CD4-positive, alpha-beta T cell treated with Interleukin-15 for 4 hours (primary cell): ENCODE measurements at places on chromosomes 3 and 15.
A peak's percentile ranks its signal among the peaks of the same experiment; 100 is the strongest.

DNA sequence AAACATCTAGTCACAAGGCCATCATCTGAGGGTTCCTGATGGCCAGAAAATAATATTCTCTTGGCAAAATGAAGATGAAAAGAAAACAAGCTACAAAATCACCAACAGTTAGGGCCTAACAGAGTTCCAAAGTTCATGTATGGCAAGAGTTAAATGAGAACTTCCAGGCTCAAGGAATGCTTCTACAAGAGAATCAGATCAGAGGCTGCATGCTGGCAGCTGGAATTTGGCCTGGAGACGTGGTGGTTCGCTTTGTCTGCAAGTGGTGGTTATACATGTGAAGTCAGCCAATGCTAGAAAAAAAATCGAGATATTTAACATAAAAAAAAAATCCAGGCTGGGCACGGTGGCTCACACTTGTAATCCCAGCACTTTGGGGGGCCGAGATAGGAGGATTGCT, 5.6 kb downstream of the SIAH2 start:
- no peak for DNase-seq

DNA sequence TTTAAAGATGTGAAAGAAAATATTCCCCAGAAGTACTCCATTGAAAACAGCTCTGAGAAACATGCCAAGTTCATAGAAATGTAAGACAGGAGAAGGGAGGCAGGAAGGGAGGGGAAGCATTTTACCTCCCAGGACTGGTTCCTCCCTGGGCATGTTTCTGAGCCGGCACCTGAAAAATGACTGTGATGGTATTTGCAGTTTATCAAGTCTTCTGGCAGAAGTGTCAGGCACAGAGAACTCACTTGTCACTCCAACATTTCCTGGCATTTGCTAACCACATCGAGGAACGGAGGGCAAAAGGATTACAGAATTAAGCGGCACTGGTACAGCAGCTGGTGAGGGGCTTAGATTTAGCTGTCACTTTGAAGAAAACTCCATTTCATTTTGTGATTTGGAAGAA, 1054.0 kb downstream of the TUSC7 start:
- DNase-seq, result no peak

DNA sequence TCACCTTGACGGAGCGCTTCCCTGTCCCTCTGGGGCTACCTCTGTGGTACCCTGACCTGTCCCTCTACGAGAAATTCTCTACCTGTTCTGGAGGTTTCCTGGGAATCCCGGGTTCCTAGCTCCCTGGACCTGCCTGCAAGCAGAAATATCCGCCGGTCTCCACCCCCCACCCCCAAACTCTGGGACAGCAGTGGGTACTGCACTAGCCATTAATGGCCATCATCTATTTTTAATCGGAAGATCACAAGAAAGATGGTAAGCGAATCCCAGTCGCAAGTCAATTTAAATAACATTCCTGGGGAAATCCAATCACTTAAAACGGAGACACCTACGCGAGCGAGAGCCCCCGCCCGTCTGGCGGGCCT, 429 bp upstream of the C3orf80 start:
- no peak for DNase-seq

GRCh38 chr3:70974747-70975146, 608.8 kb downstream of the FOXP1 start:
- no peak for DNase-seq

- DNase-seq, result no peak
Observed at GRCh38 chr3:46091046-46091445, 63.8 kb upstream of the XCR1 start.

DNA sequence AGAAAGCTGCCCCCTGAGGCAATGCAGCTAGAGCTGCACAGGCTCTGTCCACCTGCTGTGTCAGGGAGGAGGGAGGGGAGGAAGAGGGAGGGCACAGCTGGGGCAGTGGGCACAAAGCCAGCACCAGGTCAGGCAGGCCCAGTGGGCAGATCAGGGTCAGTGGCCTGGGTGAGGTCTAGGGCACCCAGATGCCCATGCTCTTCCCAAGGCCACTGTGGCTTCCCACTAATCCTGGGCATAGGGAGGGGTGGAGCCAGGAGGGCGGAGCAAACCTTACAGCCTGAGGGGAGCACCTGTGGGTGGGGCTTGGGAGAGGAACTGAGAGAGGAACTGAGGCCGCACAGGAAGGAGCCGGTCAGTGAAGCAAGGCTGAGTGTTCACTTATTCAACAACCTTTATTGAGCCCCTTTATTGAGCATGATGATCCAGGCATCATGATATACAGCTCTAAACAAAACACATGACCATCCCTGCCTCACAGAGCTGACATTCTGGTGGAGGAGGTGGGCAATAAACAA, 55.0 kb downstream of the RHCG start:
- no peak for DNase-seq

- no peak for DNase-seq
Observed at GRCh38 chr3:106792716-106793115, 584.5 kb upstream of the CCDC54 start.

GRCh38 chr3:126349611-126350501, 7.4 kb downstream of the KLF15 start:
- no peak for DNase-seq

DNA sequence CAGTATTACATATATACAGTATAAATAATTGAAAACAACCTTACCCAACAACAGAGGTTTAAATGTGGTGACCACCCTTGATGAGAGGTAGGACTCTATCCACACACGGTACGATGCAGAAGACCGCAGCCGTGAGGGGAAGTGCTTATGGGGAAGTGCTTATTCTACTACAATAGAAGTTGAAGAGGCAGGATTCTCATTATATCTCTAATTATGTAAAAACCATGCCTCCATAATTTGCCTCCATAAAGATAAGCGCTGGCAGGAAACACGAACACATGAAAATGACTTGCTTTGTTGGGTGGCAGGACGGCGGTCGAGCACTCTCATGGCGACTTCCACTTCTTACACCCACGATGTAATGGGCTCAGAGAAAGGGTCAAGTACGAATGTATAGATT, 7.2 kb upstream of the MUC13 start:
- DNase-seq, result no peak

DNA sequence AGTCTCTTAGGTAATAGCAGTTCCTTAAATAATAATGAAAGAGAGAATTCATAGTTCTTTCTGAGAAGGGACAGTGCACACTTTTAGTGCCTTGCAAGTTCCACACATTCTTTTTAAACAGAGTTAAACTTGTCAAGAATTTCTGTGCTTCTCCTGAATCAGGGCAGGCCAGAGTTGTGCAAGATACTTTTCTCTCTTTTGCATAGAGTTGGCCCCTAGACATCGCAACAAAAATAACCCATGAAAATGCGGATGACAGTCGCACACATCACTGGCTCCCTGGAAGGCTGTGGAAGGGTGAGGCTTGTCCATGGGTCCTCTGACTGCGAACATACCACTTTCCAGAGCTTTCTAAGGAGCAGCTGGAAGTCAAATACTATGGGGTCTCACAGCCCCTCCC, 40.1 kb downstream of the FBLN2 start:
- DNase-seq, result no peak

DNA sequence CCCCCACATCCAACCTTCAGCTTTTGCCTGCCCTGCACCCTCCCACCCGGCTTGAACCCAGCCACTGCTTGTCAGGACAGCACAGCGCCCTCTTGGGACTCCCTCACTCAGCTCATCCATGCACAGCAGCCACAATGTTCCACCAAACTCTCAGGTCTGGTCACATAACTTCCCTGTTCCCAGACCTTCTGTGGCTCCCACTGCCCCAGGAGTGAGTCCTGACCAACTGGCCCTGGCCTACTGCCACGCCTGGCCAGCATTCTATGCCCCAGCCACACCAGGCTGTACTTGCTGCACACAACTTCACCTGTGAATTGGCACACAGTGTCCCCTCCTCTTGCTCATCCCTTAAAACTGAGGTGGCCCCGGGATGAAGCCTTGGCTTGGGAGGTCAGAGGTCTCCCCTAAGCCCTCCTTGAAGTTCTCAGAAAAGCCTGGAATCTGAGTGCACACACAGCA, 21.0 kb downstream of the PLXNB1 start:
- DNase-seq, result no peak

GRCh38 chr15:31309893-31310606, 16.6 kb upstream of the KLF13 start:
- no peak for DNase-seq

DNA sequence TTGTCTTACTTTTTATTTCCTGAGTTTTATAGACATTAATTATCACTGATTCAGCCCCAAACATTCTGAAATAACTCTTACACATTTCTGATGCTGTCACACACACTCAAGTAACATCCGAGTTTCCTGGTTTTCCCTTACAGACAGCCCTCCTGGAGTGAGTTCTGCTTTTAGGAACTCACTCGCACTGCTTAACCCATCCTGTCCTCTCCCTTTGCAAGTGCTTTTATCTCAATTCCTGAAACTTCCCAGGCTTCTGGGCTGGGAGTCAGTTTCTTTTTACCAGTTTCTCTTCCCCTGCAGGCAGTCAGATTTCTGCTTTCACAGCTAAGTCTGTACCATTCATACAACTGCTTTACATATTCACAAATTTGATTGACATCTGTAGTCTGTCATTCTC, 15.6 kb upstream of the SH3GL3 start:
- no peak for DNase-seq

GRCh38 chr3:132311841-132312240, 5.4 kb upstream of the ACP3 start:
- DNase-seq, result no peak

GRCh38 chr15:67928666-67929065, 88.8 kb upstream of the RNU6-1 start:
- DNase-seq, result no peak

- no peak for DNase-seq
Observed at GRCh38 chr3:81923038-81923437, 161.6 kb upstream of the GBE1 start.

- DNase-seq, result no peak
Observed at GRCh38 chr3:189157232-189158007, 14.4 kb upstream of the TPRG1 start.

DNA sequence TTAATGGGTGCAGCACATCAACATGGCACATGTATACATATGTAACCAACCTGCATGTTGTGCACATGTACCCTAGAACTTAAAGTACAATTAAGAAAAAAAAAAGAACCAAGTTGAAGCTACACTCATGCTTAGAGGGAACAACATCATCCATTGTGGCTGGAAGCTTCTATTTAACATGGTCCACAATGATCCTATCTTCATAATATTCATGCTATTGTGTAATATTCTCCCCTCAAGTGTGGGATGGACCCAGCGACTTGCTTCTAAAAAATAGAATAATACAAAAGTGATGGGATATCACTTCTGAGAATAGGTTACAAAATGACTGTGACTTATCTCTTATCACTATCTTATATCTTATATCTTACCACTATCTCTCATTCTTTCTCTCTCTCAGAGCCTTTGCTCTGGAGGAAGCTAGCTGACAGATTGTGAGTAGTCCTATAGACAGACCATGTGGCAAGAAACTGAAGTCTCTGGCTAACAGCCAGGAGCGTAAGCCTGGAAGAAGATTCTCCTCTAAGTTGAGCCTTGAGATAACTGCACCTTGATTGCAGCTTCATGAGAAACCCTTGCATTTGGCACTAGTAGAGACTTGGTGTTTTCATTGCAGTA, 198.5 kb upstream of the MRPL3 start:
- no peak for DNase-seq

DNA sequence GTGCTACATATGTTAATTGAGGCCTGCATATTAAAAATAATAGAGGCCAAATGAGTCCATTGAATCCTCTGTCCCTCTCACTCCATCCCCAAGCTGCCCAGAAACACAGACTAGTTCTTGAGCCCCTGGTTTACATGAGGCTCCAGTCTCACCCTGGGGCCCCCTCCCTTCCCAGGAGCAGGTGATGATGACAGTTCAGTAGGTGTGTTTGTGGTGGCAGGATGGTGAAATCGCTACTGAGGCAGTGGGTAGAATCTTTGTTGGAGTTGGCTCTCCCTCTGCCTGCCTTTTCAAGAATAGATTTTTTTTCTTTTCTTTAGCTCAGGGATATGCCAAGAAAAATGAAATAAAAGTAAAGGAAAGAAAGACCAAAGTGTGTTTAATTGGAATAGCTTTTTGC, 288.7 kb downstream of the EPHB1 start:
- DNase-seq, result no peak

DNA sequence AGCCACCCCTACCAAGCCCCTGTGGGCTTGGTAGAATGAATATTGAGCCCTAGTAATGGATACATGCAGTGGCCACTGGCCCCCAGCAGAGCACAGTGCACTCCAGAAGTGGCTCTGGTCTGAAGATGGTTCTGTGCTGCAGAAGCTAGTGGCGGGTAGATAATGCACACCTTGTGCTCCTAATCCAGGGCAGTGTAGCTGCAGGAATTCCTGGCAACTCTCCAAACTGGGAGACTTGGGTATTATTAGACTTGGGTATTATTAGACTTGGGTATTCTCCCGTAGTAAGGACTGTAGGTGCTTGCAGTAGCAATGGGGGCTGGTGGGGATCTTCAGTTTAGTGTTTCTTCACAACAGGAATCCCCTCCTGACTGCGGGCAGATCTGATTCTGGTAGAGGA, 34.7 kb downstream of the NUSAP1 start:
- DNase-seq, result no peak

DNA sequence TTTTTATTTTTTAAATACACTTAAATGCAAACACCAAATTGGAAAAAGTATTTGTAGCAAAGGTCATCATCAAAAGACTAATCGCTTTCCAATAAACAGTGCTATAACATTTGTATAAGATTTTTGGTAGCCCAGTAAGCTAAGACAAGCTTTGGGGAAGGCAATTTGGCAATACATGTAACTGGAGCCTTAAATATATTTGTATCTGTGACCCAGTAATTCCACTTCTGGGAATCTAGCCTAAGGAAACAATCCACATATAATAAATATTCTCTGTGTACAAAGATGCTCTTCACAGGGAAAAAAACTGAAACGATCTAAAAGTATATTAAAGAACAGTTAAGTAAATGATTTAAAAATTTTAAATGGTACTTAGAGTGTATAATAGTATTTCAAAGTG, 65.5 kb upstream of the TJP1 start:
- no peak for DNase-seq

DNA sequence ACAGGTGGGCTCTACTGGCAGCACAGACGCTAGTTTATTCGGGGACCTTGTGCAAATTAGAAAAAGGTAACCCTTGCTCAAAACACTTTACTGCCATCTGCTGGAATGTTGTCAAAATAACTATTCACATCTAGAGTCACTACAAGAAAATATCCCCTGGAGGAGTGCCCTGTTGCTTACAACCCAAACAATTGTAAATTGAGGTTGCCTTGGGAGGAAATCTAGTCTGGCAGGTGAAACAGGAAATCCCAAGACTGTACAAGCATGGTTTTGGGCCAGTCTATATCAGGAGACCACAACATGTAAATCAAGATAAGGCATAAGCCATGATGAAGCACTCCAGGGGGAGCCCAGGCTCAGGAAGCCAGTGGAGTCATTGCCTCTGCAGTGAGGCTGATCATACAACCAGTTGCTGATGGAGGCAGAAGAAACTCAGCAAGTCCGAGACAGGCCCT, 136.8 kb upstream of the ACP3 start:
- DNase-seq, result peak; percentile 9

GRCh38 chr15:47415539-47415971, 301.8 kb upstream of the SEMA6D start:
- no peak for DNase-seq

- DNase-seq, result no peak
Observed at GRCh38 chr3:71542521-71543370, 40.8 kb downstream of the FOXP1 start.
